ENCODE measurements at places on chromosomes 6 and 20.

DNA sequence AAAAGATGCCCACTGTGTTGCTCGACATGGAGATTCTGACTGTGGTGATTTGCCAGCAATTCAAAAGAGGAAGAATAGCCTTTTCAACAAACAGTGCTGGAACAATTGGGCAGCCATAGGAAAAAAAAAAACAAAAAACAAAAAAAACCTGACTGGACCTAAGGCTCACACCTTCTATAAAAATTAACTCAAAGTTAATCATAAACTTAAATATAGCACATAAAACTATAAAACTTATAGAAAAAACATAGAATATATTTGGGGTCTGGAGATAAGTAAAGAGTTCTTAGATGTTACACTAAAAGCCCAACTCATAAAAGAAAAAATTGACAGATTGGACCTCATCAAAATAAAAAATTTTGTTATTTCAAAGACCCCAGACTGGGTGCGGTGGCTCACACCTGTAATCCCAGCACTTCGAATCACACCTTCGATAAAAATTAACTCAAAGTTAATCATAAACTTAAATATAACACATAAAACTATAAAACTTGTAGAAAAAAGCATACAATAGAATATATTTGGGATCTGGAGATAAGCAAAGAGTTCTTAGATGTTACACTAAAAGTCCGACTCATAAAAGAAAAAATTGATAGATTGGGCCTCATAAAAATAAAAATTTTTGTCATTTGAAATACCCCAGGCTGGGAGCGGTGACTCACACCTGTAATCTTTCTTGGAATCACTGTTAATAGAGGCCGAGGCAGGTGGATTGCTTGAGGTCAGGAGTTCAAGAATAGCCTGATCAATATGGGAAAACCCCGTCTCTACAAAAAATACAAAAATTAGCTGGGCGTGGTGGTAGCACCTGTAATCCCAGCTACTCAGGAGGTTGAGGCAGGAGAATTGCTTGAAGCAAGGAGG is 115.6 kb upstream of the FAM83B start:
- DNase-seq: no peak

DNA sequence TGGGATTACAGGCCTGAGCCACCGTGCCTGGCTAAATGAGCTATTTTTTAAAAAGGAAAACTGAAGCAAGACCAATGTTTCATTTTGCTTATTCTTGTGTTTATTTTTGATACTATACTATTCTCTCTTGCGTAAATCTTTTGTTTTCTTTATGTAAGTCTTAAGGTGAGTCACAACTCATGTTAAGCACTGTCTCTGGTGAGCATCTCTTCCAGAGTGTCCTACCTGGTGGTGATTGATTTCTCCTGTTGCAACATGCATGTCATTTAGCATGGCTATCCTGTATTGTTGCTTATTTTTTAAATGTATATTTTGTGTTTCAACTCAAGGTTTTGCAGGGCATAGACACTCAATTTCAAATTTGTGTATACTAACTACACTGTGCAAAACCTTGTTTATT is 336.0 kb downstream of the RFPL4B start:
- no peak for DNase-seq

DNA sequence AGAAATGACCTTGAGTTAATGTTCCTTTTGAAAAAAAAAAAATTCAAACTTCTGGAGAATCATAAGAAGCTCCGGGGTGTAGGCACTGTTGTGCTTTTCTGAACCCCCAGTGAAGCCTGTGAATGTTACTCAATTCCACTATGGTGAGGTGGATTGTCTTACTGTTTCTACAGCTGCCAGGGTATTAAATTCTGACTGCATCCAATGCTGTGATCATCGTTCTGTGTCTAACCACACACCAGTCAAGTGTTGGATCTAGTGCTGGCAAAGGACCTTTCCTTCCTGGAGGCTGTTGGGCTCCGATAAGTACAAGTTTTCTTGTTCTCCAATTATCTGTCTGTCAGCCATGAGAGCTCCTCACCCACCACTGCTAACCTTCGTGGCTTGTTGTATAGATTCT is 162.0 kb upstream of the EPHA7 start:
- no peak for DNase-seq

GRCh38 chr6:63213325-63213724 is 2.1 kb downstream of the FKBP1C start:
- no peak for DNase-seq

GRCh38 chr6:99333068-99333467 is 16.4 kb downstream of the FAXC start:
- DNase-seq: no peak

DNA sequence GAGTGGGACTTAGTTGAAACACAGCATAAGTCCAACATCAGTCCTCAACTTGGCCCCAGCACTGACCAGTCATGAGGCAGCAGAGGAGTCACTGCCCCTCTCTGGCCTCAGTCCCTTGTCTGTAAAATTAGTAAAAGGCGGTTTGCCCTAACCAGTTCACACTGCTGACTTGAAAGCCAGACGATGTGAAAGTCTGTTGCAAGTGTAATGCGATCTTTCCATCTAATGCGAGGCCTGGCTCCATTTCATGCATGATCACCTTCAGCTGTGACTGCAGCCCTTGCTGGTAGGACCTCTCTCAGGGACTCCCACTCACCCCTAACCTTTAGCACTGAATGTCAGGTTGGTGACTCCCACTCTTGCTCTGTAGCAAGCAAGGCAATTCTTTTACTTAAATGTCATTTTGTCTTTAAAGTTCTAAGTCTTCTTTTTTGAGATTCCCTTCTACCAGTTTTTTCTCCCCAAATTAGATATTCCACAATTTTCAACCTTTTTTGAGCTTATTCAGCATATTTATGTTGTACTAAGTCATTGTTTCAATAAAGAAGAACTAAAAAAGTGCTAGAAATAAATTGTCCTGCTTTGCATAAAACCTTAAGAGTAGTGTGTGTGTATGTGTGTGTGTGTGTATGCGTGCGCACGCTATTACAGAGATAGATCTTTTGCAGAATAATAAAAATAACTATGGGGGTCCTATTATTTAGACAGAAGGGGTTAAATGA is 245.5 kb downstream of the PACRG start:
- no peak for DNase-seq

DNA sequence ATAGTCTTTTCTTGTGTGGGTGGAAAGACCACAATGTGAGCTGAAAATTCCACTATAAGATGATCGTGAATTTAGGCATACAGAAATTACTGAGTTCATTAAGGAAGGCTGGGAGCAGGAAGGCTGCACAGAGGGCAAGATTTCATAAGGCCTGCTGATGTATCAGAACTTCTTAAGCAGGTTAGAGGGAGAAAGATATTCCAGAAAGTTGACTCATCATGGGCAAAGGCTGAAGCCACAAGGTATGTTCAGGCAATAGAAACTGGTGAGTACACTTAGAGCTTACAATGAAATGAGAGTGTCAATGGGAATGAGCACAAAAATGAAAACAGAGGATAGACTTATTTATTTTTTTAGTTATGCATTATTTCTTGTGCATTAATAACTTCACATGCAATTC is 618.6 kb downstream of the CBLN4 start:
- DNase-seq: no peak

DNA sequence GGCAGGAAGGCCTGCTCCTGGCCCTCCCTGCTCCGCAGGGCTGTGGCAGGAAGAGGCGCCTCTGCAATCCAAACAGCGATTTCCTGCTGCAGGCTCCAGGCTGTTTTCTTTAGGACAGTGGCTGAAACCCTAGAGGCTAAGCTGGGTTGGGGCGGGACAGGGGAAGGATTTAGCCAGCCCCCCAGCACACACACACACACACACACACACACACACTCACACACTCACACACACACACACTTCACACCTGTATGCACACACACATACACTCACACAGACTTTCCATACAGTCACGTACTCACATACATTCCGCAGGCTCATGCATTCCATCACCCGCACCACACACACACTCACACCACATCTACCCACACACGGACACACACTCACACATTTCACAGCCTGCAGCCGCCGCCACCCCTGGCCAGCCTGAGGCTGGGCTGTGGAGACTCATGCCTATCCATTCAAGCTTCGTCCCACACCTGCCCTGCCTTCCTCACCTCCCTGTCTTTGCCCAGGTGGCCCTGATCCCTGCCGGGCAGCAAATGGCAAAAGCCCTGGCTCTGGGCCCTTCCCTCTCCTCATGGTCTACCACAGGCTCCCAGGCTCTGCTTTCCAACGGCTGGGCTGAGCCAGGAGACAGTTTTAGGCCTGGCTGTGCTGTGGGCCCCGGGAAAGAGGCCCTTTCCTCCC is 17.9 kb downstream of the MDFI start:
- DNase-seq: no peak

GRCh38 chr20:36847710-36848040 is 28.3 kb upstream of the TLDC2 start:
- DNase-seq: no peak

- DNase-seq: no peak
Measured at GRCh38 chr6:50927800-50928199, 109.1 kb downstream of the TFAP2B start.

DNA sequence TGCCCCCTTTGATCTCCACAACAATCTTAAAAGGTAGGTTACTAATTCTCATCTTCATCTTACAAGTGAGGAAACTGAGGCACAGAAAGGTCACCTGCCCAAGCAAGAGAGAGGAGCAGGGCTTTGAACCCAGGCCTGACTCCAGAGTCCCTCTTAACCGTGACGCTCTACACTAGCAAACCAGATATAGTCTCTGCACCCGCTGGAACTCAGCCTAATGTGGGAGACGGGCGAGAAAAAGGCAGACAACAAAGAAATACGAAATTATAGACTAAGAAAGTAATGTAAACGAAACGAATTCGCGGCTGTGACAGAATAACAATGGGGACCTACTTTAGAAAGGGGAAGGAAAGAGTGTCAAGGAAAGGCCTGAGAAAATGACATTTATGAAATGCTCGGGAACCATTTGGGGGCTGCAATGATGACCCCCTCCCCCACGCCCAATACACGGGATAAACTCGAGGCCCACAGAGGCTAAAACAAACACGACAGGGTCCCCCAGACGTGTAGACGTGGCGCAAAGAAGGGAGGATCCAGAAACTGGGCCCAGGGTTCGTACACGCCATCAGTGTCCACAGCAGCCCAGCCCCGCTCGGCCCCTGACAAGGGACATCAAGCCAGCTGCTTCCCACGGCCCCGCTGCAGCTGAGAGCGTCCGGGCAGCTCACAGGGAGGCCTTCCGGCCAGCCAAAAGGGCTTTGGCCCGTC is 637 bp downstream of the TRPC4AP start:
- DNase-seq: no peak

- DNase-seq: no peak
Measured at GRCh38 chr6:11586536-11586935, 49.0 kb downstream of the TMEM170B start.

GRCh38 chr6:82086944-82087343 is 160.6 kb downstream of the IBTK start:
- no peak for DNase-seq

GRCh38 chr6:30157581-30157980 is 3.4 kb downstream of the TRIM10 start:
- DNase-seq: no peak

DNA sequence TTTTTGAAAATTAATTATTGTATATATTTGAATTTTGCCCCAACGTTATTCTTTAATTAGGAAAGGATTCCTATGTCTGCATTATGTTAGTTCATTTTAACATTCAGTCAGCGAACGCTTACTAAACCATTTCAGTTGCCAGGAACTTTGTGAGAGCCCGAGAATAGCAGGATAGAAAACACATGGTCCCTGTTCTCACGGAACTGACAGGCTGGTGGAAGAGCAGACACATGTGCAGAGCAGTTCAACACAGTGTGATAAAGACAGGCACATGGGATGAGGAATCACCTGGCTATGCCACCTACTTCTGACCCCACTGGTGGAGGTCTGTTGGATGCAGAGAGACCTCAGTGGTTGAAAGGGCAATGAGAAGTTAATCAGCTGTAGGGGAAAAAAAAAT is 367.2 kb downstream of the EPM2A start:
- no peak for DNase-seq

GRCh38 chr20:5821627-5822215 is 71.5 kb downstream of the SHLD1 start:
- no peak for DNase-seq

- DNase-seq: peak; percentile 20
Measured at GRCh38 chr6:144215402-144215931, 65.2 kb downstream of the STX11 start.

GRCh38 chr6:89736893-89737292 is 82.7 kb downstream of the MDN1 start:
- DNase-seq: no peak

GRCh38 chr6:53879608-53880007 is 84.8 kb downstream of the LRRC1 start:
- DNase-seq: no peak

GRCh38 chr6:87558446-87558845 is 31.3 kb downstream of the RARS2 start:
- no peak for DNase-seq

DNA sequence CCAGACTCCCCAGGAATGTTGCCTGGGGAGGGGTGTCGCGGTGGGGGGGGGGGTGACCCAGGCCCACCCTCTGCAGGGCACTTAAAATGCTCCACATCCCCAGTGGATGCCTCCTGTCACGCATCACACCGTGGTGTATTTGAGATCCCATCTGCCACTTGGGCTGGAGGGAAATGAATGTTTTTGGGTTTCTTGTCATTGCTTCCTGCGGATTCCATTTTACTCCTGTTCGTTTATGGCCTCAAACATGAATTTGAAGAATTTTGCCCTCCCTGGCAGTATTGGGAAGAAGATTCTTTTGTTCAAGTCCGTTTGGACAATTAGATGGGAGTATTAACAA is 544 bp upstream of the KHDC1 start:
- DNase-seq: no peak

- no peak for DNase-seq
Measured at GRCh38 chr6:120826253-120826652, 508.0 kb downstream of the TBC1D32 start.

GRCh38 chr6:3899061-3899460 is 49.9 kb downstream of the FAM50B start:
- no peak for DNase-seq

DNA sequence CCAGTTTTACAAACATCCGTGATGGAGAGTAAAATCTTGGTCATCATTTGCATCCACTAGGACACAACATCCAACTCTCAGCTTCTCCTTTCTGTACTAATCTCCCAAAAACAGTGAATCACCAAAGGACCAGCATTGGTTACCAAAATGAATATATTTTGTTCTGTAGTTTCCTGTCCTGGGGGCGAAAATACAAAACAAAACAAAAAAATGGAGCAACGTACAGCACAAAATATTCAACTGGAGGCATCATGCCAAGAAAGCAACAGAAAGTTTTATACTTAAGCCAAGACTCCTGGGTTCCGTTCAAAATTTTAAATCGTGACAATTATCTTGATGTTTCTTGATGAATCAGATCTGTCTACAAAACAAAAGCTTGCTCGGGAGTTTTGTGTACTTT is 126.6 kb upstream of the CCDC28A start:
- no peak for DNase-seq

DNA sequence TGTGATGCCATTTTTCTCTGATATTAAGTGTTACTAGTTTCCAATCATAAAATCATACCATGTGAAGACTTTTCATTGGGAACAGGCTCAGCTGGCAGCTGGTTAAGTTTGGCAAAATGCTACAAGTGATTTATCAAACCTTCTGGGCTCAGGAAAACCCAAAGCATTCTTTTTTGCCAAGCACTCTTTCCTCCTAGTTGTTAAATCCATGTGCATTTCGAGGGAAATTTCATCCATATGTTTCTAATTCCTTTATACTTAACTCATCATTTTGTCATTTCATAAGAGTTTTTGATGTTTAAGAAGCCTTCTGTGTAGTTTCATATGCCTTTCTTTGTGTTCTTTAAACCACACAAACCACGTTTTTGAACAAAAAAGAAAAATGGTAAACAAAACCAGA is 217.6 kb upstream of the PDE10A start:
- DNase-seq: no peak

- no peak for DNase-seq
Measured at GRCh38 chr20:41499064-41499463, 119.1 kb downstream of the CHD6 start.

GRCh38 chr6:23086100-23086499 is 516.7 kb downstream of the HDGFL1 start:
- no peak for DNase-seq

Data from activated CD4-positive, alpha-beta T cell treated with anti-CD3 and anti-CD28 coated beads for 4 hours (primary cell).